Smooth muscle cell of the pulmonary artery (primary cell): ENCODE measurements at places on chromosomes 16 and 17. TPM values are rescaled to one million over a fixed set of nuclear protein-coding genes. Genes with fewer than 3 reads are reported as not detected.

Gene SDR42E2
- total RNA-seq: not detected in 2 replicates

Gene ENPP7
- not detected in 2 replicates for total RNA-seq

Gene BAIAP3
- total RNA-seq: 1.2 and 1.3 TPM in 2 replicates

Gene SALL1
- 0.46 and 1.0 TPM in 2 replicates for total RNA-seq

Gene RAB11FIP4
- total RNA-seq: 0.23 and 0.46 TPM in 2 replicates

Gene KCNH6
- total RNA-seq: not detected in 2 replicates

Gene TOX3
- total RNA-seq: not detected in 2 replicates

Gene TNP2
- total RNA-seq: not detected in 2 replicates

Gene GAST
- not detected in 2 replicates for total RNA-seq

Gene CDRT15L2
- not detected in 2 replicates for total RNA-seq

Gene ZNF747
- total RNA-seq: 10.2 and 11.6 TPM in 2 replicates

Gene CCL7
- total RNA-seq: 0.85 and 3.7 TPM in 2 replicates

Gene GAS7
- total RNA-seq: 0.63 and 10.0 TPM in 2 replicates

Gene GP1BA
- not detected in 2 replicates for total RNA-seq

Gene NRN1L
- not detected in 2 replicates for total RNA-seq

Gene KRTAP4-4
- not detected in 2 replicates for total RNA-seq

Gene UTS2R
- total RNA-seq: not detected in 2 replicates

Gene OTOP2
- total RNA-seq: not detected in 2 replicates

Gene CD300LF
- not detected in 2 replicates for total RNA-seq

Gene EMC8
- 20.1 and 21.4 TPM in 2 replicates for total RNA-seq

Gene SMPD3
- 0.07 and 0.10 TPM in 2 replicates for total RNA-seq

Gene NUBP2
- 43.3 and 54.7 TPM in 2 replicates for total RNA-seq

Gene HYDIN
- 0.23 and 0.46 TPM in 2 replicates for total RNA-seq

Gene SLC5A11
- not detected in 2 replicates for total RNA-seq

Gene SGCA
- total RNA-seq: 16.6 and 23.8 TPM in 2 replicates

Gene IL34
- 8.1 and 27.3 TPM in 2 replicates for total RNA-seq

Gene HOXB7
- total RNA-seq: 1.6 and 1.8 TPM in 2 replicates

Gene CCL8
- total RNA-seq: 0.20 and 0.26 TPM in 2 replicates

Gene MEOX1
- 0.07 TPM in 1 of 2 replicates, not detected in the other for total RNA-seq

Gene ABCA10
- 1.3 and 4.0 TPM in 2 replicates for total RNA-seq

Gene ZNF319
- 5.5 and 7.1 TPM in 2 replicates for total RNA-seq

Gene UNKL
- total RNA-seq: 12.4 and 16.8 TPM in 2 replicates

Gene GCGR
- not detected in 2 replicates for total RNA-seq

Gene EFNB3
- 0.10 and 0.39 TPM in 2 replicates for total RNA-seq

Gene FN3K
- 7.6 and 14.3 TPM in 2 replicates for total RNA-seq

Gene FNDC8
- not detected in 2 replicates for total RNA-seq

Gene SP6
- 0.07 and 0.23 TPM in 2 replicates for total RNA-seq

Gene SHISA9
- 0.03 TPM in 1 of 2 replicates, not detected in the other for total RNA-seq

Gene CXCL16
- total RNA-seq: 4.0 and 4.5 TPM in 2 replicates

Gene ZNF18
- total RNA-seq: 11.7 and 12.9 TPM in 2 replicates

Gene UMOD
- not detected in 2 replicates for total RNA-seq

Gene WDR90
- total RNA-seq: 9.3 and 18.1 TPM in 2 replicates

Gene STX1B
- 0.85 and 2.6 TPM in 2 replicates for total RNA-seq

Gene STARD3
- total RNA-seq: 31.7 and 37.6 TPM in 2 replicates
